ENCODE measurements at places on chromosomes 1 and 21. TPM values are rescaled to one million over a fixed set of nuclear protein-coding genes. Genes with fewer than 3 reads are reported as not detected.

OR14C36 gene
- not detected for total RNA-seq

MYCL gene
- total RNA-seq = 4.9 TPM

GRCh38 chr1:36464605-36465393 is 615 bp upstream of the MRPS15 start:
- H3K27ac ChIP-seq = peak overlapping the region; percentile 94
- H3K27me3 ChIP-seq = no peaks in the 10 kb centered on the region
- DNase-seq = no peak
- peak overlapping the region; percentile 88 for H3K4me3 ChIP-seq

TSSK3 gene
- not detected for total RNA-seq

KCNK2 gene
- total RNA-seq = not detected
